Right cardiac atrium (tissue), 5 donors: ENCODE measurements at places on chromosomes 5 and 9. TPM values are rescaled to one million over a fixed set of nuclear protein-coding genes. Genes with fewer than 3 reads are reported as not detected.

- DNase-seq: no peak
Observed at GRCh38 chr5:115351356-115352195, 55.1 kb upstream of the CCDC112 start.

- DNase-seq: no peak
Observed at GRCh38 chr5:138504799-138505198, 38.2 kb downstream of the ETF1 start.

DNA sequence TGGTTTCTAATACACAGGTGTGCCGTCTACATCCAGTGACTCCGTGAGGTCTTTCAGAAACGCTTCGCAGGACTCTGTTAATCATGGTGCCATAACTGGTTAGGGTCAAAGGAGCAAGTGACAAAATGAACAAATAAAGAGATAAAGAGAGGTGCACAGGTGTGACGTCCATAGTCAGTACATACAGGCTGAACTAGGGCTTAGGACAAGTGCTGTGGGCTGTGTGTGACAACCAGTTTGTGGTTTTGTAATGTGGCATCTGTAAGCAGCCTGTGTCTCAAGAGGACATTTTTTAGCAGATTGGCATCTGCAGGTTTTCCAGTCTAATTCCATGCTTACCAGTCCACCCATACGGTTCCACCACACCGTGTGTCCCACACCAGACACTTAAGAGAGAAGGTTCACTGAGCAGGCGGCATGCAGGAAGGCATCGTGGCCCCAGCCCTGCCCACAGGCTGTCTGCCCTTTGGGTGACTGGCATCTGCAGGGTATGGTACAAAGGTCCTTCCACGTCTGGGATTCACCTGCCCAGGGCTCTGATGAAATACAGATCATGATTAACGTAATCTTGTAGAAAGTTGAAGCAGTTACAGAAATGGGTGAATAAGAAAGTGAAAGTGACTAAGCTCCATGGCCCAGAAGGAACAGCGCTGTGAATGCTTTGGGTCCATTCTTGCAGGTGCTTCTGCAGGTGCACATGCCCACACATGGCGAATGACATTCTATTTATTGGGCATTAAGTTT is 26.9 kb downstream of the SRD5A1 start:
- DNase-seq: no peak

DNA sequence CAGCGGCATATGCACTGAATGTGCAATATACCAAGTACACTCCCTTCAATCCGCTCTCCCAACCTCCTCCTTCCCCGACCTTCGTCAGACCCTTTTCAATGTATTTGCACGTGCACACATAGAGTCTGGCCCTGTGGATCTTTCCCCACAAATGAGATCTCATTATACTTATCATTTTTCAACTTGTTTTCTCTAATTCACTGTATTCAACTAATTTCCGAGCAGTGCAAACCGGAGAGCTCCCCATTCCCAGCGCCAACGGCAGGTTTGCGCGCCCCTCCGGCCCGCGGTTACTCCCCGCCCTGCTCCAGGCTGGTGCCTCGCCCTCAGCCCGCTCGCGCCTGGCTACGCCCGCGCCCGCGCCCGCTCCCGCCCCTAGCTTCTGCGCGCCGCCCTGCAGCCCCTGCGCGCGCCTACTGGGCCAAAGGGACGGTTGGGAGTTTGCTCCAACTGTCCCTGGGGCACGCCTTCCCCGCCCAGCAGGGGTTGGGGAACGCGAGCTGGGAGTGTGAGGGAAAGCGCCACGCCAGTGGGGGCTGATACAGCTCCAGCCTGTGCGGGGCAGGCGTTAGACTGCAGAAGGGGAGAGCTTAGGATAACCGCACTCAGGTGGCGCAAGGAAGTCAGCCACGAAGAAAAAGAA is 3.3 kb upstream of the CDC20B start:
- peak; percentile 64 for DNase-seq

GRCh38 chr5:158246661-158247060 is 387.7 kb upstream of the CLINT1 start:
- no peak for DNase-seq

DNA sequence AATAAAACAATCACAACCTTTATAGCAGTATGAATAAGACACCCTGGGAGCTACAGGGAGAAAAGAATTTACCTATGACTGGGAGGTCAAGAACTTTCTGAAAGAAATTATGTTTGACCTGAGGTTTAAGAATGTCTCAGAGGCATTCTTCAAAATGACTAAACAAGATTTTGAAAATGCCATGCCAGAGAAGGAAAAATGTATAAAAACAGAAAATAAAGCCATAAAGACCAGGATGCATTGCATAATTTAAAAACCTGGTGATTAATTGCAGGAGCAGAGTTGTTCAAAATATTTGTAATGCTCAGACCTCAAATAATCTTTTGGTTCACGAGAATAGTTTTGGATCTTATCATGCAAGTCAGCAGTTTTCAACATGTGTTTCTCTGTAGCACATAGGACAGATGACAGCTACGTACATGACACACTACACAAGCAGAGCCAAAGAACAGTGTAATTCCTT is 954.7 kb upstream of the ARRDC3 start:
- no peak for DNase-seq

- DNase-seq: no peak
Observed at GRCh38 chr5:8628521-8628920, 759.6 kb downstream of the MTRR start.

- DNase-seq: no peak
Observed at GRCh38 chr9:126165755-126166154, 160.9 kb upstream of the MVB12B start.

DNA sequence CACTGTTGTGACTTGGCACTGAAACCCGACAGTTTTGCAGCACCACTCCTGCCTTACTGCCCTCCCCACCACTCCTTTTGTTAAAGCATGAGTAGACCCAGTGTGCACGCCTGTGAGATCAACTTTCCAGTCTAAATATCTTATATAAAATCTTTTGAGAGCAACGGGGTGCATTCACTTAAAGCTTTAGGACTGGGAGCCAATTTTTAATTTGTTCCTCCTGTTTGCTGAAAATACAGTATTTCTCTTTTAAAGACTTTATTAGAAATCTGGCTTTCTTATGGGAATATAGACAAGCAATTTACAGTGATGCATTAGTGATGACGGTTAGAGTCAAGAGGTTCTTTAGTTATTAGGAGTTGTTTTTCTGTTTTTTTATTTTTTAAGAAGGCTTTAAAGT is 397.5 kb downstream of the TMEM167A start:
- DNase-seq: no peak

GRCh38 chr5:83967417-83967816 is 246.8 kb upstream of the HAPLN1 start:
- no peak for DNase-seq

- DNase-seq: no peak
Observed at GRCh38 chr9:135490166-135490870, 10.2 kb upstream of the MRPS2 start.

GRCh38 chr9:121053544-121053943 is 3.5 kb upstream of the C5 start:
- DNase-seq: no peak

GRCh38 chr9:15268782-15269181 is 38.2 kb downstream of the TTC39B start:
- no peak for DNase-seq

DNA sequence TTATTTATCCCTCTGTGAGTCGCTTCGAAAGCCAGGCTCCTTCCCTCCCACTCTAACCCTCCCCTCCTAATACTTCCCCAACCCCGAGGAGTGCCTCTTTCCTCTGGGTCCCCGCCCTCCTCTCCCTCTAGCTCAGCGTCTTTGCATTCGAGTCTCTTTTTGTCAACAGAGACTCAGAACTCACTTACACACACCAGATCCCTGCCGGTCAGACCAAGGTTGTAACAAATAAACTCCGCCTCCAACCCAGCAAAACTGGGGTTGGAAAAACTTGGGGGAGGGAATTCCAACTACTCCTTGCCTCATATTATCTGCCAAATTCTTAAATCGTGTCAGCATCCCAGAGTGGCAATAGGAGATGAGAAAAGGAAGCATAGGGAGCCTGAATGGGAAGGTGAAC is at the start of gene HTR1A:
HTR1A (minus strand) TSS at position 167 of the 400 bp plus-strand sequence. CDS start 726 bp downstream, outside the sequence.
- DNase-seq: no peak

- DNase-seq: no peak
Observed at GRCh38 chr9:37792122-37792521, 7.3 kb upstream of the EXOSC3 start.

- DNase-seq: peak; percentile 63
Observed at GRCh38 chr5:157575381-157576020, at the start of gene ADAM19. TSS of gene ADAM19 (minus strand) at chr5:157575775. CDS start at chr5:157575696, 79 bp downstream.

- DNase-seq: no peak
Observed at GRCh38 chr5:149001162-149001561, 61.7 kb downstream of the SH3TC2 start.

DNA sequence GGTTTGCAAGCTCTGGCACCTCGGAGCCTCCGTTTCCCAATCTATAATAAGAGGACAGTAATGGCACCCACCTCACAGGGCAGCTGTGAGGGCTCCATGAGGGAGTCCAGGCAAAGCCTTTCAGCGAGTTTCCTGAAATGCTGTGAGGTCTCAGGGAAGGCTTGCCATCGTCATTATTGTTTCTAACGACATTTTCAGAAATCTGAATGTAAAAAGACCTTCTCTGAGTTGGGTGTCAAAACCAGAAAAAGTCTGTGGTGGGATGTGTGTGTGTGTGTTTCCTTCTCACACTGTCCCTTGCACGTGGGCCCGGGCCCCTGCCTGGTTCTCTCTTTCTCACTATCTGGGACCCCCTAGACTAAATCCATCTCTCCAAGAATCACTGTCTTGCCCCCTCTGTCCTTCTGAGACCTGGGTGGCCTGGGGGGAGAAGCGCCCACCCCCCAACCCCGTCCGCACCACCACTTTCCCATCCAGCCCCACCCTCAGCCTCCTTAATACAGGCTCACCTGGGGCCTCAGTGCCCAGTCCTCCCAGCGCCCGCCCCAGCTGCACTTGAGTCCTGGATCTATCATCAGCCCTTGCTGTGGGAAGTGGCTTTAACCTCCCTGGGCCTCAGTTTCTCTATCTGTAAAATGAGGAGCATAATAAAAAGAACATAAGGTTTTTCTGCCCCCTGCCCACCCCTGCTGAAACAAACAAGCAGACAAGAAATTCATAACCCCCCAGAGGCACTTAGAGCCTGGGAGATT is 180.3 kb downstream of the C9orf50 start:
- DNase-seq: no peak

- DNase-seq: no peak
Observed at GRCh38 chr5:167309941-167310517, 981.4 kb upstream of the WWC1 start.

- DNase-seq: no peak
Observed at GRCh38 chr5:98917433-98917832, 11.4 kb downstream of the CHD1 start.

DNA sequence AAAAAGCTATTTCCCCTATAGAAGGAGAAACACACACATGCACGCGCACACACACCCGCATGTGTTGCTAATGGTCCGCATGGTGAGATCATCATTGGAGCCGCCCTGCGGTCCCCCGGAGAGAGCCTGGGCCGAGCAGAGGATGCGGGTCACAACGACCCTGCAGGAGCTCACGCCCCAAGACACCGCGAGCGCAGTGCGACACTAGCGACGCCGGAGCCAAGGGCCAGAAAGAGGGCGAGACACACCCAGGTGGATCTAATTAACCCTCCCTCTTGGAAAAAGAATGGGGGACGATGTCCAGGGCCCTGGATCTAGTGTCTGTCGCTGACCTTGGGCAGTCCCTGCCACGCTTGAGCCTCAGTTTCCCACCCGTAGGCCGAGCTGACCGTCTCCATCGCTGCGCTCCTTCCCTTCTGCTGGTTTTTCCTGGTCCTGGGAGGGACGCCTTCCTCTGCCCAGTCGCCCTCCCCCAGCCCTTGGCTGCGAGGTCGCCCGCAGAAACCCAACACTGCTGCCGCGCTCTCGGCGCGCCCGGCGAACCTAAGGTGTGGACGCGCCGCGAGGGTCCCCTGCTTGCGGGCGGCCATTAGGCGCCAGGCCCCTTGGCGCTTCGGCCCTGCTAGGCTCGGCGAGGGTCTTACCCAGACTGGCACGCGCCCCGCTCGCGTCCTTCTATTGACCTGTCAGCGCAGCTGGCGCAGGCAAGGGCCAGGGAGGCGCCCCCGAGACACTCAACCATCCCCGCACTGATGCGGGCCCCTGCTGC is 47.5 kb upstream of the RNF20 start:
- peak; percentile 71 for DNase-seq

- DNase-seq: no peak
Observed at GRCh38 chr5:110917161-110917875, 154.2 kb upstream of the TSLP start.

DNA sequence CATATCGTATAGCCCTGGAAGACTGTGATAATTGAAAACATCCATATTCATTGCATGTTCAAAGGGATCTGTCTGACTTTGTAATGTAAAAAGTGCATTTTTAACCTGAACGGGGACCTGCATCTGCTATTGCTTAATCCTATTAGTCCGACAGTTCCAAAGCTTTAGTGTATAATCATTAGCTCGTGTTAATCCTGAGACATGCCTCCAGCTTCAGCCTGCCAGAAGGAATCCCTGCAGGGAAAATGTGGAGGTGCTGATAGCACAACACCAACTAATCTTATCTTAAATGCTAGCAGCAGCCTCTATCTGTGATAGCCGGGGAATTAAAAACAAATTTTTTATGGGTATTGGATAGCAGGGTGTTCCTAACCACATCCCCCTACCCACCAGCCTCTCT is 495.2 kb downstream of the TLE4 start:
- DNase-seq: peak; percentile 31

DNA sequence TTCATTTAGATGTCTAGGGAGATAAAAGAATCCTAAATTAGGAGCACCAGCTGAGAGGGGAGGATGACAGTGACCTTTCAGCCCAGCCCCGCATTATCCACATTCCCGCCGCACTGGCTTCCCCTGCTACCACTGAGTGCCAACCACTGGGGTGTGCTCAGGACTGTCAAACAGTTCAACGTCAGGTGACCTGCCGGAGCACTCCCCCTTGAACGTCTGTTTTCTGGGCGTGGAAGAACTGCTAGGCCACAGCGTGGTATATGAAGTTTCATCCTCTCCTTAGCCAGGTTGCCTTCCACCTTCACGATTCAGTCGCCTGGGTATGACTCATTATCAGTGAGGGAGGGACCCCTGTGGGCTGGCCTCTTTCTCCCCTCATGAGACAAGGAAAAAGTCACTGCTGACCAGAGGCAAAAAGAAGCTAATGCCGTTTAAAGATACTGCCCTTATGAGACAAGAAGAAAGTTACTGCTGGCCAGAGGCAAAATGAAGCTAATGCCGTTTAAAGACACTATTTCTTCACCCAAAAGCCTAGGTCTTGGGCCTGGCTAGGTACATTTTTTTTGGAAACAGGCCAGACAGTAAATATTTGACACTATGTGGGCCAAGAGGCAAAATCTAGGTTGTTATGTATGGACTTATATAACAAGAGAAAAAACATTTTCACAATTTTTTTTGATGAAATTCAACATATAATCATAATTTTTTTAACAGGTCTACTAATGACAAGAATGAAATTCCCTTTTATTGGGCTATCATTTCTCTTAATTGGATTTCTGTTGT is 4.6 kb downstream of the NMRK1 start:
- no peak for DNase-seq

- DNase-seq: no peak
Observed at GRCh38 chr5:6379246-6379645, 899 bp upstream of the MED10 start.

SLC6A18 gene
- not detected for total RNA-seq

PCDHB13 gene
- 5.8 TPM for total RNA-seq

PCSK1 gene
- 1.4 TPM for total RNA-seq

PCDHAC2 gene
- 0.44 TPM for total RNA-seq

TNC gene
- 4.8 TPM for total RNA-seq
